ENCODE measurements at places on chromosomes 5 and 9.

DNA sequence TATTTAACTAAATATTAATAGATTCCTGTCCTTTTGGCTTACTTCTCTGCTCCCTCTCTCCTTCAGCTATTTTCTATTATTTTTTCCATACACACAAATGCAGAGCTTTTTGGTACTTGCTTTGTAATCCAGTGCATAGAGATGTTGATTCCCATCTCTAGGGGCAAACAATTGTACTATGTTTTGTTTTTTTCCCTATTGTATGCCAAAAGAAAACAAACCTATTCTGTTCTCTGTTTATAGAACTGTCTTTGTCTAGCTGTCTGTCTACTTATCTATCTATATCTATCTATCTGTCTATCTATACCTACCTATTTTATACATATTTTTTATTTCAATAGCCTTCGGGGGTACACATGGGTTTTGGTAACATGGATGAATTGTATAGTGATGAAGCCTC, 121.6 kb upstream of the LIFR start:
- DNase-seq: no peak

DNA sequence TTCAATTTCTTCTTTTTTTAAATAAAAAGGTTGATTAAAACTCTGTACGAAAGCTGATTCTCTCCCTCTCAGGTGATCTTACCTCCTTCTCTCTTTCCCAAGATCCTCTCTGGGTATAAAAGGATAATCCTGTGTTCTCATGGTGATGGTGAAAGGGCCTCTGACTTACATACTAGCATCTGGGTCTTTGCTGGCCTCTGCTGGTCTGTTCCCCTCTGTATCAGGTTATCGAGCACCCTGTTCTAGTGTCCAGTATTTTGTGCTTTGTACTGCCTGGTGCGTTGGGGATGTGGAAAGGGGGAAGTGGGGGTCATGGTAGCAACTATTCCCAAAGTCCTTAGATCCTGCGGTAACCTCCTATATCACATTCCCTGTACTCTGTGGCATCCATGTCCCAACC, 328.9 kb downstream of the NR2F1-AS1 start:
- DNase-seq: no peak

- no peak for DNase-seq
Observed at GRCh38 chr9:113219186-113219936, 1.7 kb downstream of the FKBP15 start.

DNA sequence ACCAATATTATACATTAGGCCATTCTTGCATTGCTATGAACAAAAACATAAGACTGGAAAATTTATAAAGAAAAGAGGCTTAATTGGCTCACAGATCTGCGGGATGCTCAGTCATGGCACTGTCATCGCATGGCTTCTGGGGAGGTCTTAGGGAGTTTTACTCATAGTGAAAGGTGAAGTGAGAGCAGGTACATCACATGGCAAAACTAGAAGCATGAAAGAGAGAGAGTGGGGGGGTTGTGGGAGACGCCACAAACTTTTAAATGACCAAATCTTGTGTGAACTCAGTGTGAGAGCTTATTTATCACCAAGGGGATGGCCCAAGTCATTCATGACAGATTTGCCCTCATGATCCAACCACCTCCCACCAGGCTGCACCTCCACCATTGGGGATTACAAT, 398.3 kb upstream of the EDIL3 start:
- DNase-seq: no peak

GRCh38 chr9:127991017-127991756, 10.4 kb upstream of the EEIG1 start:
- DNase-seq: no peak

DNA sequence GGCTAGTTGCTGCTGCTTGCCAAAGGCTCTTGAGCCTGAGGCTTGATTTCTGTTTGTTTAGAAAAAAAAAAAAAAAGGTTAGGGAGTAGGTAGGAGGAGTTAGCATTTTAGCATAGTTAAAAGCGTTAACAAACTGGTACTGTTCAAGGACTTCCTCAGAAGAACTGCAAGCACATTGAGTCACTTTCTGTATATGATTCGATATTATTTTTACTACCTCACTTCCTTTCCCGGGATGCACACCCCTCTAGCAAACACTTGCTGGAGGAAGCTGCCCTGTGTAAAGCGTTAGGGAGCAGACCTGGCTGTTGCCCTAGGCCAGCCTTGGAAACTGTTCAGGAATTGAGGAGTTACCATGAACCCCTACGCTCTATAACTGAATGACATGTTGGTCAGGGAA, 15.7 kb upstream of the CEP120 start:
- DNase-seq: no peak

- no peak for DNase-seq
Observed at GRCh38 chr9:79026316-79026715, 545.4 kb upstream of the TLE4 start.

GRCh38 chr9:124934290-124934689, 6.6 kb downstream of the GOLGA1 start:
- DNase-seq: no peak

DNA sequence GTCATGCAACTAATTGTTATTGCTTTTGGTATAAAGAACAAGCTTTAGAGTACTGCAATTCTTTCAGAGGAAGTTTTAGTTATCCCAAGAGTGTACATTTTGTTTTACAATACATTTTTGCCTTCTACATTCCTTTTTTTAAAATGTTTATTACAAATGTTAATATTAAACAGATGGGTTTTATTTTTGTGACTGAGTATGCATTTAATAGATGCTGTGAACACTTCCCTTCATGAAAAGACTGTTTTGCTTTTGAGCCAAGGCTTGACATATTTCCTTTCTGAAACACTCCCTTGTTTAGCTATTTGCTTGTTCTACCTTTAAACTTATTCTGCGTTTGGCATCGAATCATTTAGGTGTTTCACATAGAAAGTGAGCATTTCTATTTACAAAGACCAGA, 14.8 kb upstream of the ZNF474 start:
- no peak for DNase-seq

GRCh38 chr9:110512817-110513216, 66.7 kb downstream of the SVEP1 start:
- DNase-seq: no peak

GRCh38 chr5:76256116-76256889, 146.8 kb upstream of the IQGAP2 start:
- no peak for DNase-seq

DNA sequence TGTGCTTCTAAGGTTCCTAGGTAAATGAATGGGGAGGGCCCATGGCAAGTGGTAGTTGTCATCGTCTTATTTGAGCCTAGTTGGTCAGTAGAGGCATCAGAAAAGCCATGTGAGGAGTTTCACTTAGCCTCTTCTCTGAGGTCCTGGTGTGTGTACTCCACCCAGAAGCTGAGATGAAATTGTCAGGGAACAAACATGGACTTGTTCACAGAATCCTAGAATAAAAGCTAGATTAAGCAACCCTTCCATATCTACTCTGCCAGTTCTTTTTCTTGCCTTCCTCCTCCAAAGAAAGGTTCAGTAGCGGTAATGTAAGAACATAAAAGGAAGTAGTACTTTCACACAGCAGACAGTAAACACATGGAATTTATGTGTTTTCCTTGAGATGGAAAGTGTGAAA, 70.4 kb downstream of the ARHGAP26 start:
- no peak for DNase-seq

GRCh38 chr9:96484521-96484931, 34.6 kb downstream of the HABP4 start:
- no peak for DNase-seq

GRCh38 chr9:13032585-13032984, 246.9 kb downstream of the MPDZ start:
- DNase-seq: no peak

DNA sequence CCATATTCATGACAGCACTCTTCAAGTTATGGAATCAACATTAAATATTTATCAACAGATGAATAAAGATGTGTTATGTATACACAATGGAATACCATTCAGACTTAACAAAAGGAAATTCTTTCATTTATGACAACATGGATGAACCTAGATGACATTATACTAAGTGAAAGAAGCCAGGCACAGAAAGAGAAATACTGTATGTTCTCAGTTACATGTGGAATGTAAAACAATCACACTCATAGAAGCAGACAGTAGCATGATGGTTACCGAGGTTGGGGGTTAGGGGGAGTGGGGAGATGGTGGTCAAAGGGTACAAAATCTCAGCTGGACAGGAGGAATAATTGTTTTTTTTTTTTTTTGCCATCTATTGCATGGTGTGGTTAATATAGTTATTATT, 431.9 kb downstream of the DMAC1 start:
- no peak for DNase-seq

GRCh38 chr5:179387151-179388110, 42.2 kb upstream of the ADAMTS2 start:
- no peak for DNase-seq

GRCh38 chr5:41335596-41336181, 122.4 kb upstream of the C6 start:
- no peak for DNase-seq

DNA sequence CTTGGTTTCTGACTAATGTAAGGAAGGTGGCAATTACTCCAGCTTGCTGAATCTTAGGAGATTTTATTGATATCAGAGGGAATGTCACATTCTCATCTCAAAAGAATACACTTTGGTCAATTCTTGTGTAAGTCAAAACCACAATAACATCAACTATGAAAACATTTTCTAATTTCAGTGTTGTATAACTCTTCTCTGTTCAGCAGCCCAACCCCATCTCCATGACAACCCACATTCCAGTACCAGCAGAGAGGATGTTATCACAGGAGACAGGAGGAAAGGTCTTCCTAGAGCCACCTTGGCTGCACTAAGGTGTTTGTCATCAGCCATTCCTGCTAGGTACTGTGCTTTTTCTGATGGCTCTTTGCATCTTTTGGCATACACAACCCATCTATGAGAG, 529.1 kb upstream of the BRINP1 start:
- no peak for DNase-seq

DNA sequence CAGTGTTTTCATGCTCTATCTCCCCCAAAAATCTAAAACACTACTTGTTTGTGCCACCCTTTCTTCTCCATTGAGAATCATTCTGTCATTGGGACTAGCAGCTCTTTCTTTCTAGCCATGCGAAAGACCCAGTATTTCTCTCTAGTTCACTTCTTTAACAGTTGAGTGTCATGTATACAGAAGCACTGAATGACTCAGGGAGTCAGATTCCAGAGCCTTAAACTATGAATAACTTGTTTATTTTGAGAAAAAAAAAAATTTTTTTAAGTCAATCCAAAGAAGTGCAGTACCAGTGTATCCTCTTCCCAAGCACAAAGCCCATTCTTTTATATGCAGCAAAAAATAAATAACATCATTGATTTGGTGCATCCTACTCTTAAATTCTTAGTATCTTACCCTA, 415.4 kb upstream of the GRAMD2B start:
- no peak for DNase-seq

DNA sequence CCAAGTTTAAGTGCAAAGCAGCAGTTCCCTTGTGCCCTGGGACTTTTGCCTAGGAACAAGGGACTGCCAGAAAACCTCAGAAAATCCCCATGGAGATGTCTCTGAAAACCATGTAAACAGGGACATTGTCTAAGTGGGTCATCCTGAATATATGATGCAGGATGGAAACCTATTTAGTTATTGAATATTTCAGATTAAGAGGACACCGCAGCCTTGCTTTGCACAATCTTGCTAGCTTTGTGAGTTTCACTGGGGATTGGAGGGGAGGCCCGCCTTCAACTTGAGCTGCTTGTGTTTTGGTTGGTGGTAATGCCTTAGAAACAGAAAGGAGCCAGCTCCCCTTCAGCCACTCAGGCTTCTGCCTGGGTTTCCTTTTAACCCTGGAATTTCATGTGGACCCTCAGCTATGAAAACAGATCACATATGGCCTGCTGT, 112.8 kb downstream of the C9orf152 start:
- no peak for DNase-seq

DNA sequence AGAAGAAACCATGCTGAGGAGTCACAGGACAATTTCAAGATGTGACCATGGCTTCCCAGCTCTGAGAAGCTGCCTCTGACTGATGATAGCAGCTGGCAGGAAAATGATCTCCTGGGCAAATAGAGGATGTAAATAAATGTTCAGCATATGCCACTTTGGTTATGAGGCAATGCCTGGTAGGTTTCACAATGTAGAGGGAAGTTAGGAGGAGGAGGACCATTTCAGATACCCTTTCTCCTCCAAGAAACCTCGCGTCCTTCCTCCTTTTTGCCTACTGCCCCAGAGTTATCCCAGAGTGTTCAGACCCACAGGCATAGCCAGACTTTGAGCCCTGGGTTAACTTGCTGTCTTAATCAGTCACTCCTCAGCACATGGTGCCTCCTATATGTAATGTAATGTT, 541.6 kb upstream of the DAP start:
- no peak for DNase-seq

DNA sequence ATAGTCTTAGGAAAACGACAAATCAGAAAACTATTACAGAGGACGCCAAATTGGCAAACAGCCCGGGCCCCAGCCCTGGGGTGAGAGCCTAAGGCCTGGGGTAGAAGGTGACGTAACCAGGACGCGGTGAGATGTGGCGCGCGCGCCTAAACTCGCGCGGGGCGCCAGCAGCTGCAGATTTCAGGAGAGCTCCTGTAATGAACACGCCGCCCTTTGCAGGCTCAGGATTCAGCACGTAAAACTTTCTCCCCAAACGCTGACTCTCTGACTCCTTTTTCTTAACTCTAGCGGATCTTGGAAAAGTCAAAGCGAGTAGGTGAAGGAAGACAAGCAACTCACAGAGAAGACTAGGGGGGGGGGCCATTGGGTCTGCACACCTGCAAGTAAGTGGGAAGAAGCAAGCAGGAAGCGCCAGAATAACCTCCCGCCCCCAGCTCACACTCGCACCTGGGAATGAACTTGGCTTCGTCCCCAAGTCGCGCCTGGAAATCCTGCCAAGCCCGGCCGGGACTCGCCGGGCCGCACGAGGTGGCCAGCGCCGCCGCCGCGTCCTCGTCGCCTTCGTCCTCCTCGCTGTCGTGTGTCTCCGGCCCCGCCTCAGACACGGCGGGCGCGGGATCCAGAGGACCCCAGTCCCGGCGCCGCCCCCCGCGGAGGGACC, 822 bp downstream of the RASEF start:
- no peak for DNase-seq

DNA sequence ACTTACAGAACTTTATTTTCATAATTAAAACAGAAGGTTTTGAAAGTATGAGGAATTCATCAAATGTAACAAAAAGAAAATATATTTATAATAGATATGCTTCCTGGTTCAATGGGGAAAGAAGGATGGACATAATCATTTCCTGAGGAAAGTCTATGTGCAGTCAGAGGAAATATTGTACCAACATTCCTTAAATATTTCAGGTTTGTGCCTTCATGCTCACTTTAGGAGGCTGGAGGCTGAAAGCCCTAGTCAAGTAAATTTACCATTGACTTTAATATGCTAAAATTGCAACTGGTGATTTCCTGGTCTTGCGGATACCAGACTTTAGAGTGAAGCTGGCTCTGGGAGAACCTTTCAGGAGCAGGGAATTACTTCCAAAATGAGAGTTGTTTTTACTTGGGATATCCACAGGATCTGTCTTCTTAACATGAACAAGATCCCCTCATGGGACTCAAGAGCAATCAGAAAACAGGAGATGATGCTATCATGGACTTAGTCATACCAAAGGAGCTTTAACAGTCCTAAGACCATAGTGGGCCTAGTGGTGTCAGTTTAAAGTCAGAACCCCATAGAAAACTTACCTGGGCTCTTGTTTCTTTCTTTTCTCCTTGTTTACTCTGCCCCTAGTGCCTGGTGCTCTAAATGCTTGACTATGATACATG, 762.8 kb upstream of the GRAMD2B start:
- DNase-seq: no peak

GRCh38 chr5:79694652-79695051, 5.0 kb downstream of the CMYA5 start:
- DNase-seq: no peak

- DNase-seq: no peak
Observed at GRCh38 chr9:121990600-121991306, 102.4 kb downstream of the TTLL11 start.
